ENCODE measurements at places on chromosomes 1 and 21.

GRCh38 chr1:15331180-15331579, 78.5 kb upstream of the EFHD2 start:
- DNase-seq: no peak

DNA sequence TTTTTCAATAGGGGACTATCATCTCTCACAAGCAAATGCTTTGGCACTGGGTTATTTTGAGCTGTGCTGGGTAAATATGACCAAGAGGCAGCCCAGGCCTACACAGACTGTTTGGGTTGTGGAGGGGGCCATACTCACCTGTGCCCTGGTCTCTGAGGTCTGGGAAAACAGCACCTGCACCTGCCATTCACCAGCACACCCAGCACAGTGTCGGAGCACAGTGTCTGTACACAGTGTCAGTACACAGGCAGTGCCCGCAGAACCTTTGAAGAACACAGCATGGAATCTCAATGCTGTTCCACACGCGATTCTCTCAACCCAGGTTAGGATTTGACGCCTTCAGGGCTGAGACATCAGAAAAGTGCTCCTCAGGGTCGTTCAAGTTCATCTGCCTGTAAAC, 35.0 kb upstream of the FAM89A start:
- no peak for DNase-seq

- DNase-seq: no peak
These were observed 18.7 kb downstream of the PSMB2 start for GRCh38 chr1:35622510-35623178.

DNA sequence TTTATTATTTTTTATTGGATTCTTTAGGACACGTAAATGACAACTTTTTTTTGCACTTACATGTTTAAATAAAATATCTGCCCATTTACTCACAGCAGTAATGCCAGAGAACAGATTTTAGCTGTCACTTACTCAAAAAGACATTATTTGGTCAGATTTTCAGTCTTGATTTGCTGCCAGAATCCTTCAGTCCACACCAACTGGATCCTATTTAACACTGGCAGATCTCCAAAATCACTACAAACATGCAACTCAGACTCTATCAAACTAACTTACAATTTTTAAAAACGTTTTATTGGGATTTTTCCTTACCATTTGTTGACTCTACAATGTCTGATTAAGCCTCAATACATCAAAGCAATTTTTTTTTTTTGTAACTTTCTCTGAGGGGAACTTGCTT, 11.1 kb downstream of the ATP6V1G3 start:
- DNase-seq: no peak

GRCh38 chr1:158025576-158026230, 32.3 kb downstream of the KIRREL1 start:
- DNase-seq: no peak
